T-helper 2 cell (primary cell): ENCODE measurements at places on chromosomes 11 and 22.
A peak's percentile ranks its signal among the peaks of the same experiment; 100 is the strongest.

GRCh38 chr22:20130319-20130718, 1.3 kb upstream of the ZDHHC8 start:
- no peak for DNase-seq

GRCh38 chr11:25920356-25920755, 411.6 kb upstream of the ANO3 start:
- no peak for DNase-seq

- DNase-seq, result no peak
These were observed 82.6 kb upstream of the CSNK2A3 start for GRCh38 chr11:11435635-11436034.

DNA sequence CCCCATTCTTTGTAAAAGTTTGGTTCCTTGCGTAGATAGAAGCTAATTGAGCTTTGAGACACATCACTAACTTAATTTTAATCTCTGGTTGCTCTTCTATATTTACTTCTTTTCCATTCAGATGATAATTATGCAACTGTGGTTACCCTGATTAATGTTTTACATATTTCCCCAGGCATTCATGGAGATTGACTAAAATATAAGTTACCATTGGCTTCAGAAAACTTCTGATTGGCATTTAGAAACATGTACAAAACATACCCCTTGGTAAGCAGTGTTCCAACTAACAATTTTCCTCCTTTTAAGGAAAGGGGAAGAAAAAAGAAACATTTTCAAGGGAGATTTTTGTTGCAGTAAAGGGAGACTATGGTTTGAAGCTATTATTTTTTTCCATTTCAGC, 43.9 kb downstream of the FAT3 start:
- no peak for DNase-seq

GRCh38 chr11:114892381-114893197, 214.3 kb downstream of the NXPE2 start:
- DNase-seq, result no peak

DNA sequence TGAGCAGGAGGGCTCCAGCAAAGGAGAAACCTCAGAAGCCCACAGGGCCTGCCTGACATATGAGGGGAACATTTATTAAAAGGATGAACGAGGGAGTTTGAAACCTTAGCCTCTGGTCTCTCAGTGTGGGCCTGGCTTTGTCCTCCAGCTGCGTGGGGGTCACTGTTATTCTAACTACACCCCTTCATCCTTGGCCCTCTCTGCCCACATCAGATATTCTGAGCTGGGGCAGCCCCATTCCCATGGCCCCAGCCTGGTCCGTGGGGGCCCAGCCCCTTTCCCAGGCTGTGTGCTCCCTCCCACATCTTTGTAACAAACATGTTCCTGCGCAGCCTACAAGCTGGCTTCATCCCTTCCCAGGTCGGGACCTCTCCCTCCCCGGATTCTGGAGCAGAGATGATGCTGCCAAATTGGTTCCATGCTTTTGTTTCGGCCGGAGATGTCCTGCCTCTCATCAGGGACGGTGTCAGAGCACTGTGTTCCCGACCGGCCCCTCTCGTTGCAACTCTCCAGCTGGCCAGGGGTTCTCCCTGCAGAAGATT, 4.0 kb downstream of the FXYD6 start:
- no peak for DNase-seq

DNA sequence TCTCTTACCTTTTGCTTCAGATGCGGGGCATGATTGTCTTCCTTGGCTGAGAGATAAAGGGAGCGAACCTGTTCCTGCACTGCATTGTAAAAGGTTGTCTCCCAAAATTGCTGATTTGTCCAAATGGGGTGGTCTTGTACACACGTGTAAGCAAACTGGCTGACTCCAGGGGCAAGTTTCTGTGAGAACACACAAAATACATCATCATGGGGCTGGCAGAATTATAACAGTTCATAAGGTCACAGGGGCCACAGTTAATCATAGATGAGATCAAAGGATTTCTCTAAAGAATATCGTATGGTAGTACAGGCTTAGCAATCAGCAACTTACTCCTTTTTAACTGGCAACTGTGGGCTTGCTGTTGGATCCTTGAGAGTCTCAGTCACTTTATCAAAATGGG, 194.3 kb downstream of the SWAP70 start:
- no peak for DNase-seq

DNA sequence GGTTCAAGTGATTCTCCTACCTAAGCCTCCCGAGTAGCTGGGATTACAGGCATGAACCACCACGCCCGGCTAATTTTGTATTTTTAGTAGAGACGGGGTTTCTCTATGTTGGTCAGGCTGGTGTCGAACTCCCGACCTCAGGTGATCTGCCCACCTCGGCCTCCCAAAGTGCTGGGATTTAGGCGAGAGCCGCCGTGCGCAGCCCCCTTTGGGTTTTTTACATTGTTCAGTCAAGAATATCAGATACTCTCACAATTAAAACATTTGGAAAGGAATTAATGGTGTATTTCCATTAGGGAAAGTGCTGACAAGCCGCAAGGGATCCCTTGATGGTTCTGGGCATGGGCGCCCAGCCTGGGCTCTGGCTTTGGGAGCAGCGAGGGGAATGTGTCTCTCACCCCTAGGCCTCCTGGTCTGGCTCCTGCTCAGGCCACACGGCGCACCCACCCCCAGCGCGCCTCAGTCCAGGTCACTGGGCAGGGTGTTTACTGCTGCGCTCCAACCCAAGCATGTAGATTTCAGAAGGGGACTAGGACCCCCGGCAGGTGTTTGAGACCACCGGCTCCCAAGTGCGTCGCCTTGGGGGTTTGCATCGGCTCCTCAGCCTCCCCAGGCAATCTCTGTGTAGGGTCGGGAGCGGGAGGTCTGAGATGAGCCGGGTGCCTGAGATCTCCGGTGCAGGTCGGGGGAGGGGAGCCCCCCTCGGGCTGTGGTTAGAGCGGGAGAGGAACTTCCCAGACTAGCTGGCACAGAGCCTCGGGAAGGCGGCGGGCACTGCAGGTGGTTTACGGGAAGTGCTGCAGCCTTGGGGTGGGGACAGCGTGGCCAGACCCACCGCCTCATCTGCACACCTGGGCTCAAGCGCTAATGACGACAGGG, 809 bp upstream of the IRF7 start:
- no peak for DNase-seq

- peak; percentile 95 for DNase-seq
These were observed at the start of gene ARFGAP3 for GRCh38 chr22:42856865-42857704. Gene ARFGAP3 (minus strand): TSS chr22:42857273. CDS start chr22:42857182, 91 bp downstream.

GRCh38 chr11:75627906-75628668, 40.8 kb downstream of the MAP6 start:
- no peak for DNase-seq

DNA sequence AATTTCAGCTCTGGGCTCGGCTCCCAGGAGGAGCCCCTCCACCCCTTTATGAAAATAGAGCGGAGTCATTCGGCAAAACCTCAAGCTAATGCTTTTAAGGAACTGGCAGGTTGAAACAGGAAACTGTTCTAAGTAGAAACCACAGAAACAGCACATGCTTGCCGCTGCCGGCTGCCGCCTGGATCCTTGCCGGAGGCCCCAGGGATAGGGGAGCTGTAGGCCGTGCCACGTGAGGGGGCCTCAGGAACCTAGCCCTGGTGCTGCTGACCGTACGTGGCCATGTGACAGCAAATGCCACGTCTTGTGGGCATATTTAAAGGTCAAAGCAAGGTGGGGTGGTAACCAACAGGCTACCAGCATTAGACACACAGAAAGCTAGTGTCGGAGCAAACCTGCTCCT, 77.9 kb upstream of the TIMP3 start:
- DNase-seq, result no peak

DNA sequence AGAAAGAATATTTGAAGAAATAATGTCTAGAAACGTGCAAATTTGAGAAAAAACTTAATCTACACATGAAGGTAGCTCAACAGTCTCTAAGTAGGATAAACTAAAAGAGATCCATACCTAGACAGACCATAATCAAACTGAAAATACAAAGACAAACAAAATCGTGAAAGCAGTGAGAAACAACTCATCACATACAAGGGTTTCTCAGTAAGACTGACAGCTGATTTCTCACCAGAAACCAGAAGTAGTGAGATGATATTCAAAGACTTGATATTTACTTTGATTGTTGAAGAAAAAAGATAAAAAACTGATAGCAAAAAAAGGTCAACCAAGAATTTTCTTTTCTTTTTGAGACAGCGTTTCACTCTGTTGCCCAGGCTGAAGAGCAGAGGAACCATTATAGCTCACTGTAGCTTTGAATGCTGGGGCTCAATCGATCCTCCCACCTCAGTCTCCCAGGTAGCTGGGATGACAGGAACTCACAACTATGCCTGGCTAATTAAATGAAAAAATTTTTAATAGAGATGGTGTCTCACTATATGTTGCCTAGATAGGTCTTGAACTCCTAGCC, 17.4 kb downstream of the NPAT start:
- DNase-seq, result no peak

- DNase-seq, result no peak
These were observed 50.7 kb downstream of the CD82 start for GRCh38 chr11:44615913-44616791.

DNA sequence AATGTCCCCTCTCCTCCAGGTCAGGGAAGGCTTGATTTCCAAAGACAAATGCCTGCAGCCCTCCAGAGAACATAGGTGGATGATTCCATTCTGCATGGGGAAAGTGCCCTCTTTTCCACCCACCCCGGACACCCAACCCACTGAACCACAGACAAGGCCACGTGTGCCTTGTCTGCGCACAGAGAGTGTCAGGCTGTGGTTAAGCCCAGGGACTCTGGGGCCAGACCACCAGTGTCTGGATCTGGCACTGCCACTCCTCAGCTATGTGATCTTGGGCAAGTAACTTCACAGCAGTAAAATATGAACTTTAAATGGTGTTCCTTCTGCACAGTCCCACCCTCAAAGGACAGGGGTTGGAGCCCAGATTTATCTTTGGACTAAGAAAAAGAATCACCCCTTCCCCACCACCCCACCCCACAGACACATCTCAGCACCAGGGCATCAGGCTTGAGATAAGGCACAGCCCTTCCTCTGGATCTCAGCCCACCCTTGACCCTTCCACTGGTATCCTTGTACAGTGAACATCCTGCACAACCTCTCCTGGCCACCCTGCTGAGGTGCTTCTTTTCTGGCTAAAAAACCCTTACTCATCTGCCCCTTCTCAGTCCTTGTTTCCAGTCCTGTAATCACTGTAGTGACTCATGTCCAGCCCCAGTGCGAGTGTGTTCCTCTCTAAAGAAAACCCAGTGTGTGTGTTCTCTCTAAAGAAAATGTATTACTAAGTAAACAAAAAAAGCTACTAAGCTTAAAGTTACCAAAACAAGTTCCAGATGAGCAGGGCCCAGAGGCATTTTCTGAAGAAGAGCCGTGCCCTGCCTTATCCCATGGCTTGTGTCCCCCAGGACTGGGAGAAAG, 1.9 kb upstream of the PTGDR2 start:
- DNase-seq, result no peak

- no peak for DNase-seq
These were observed 87.9 kb upstream of the SORL1-AS1 start for GRCh38 chr11:121540627-121541026.

GRCh38 chr11:20873054-20873453, 203.7 kb downstream of the NELL1 start:
- no peak for DNase-seq

DNA sequence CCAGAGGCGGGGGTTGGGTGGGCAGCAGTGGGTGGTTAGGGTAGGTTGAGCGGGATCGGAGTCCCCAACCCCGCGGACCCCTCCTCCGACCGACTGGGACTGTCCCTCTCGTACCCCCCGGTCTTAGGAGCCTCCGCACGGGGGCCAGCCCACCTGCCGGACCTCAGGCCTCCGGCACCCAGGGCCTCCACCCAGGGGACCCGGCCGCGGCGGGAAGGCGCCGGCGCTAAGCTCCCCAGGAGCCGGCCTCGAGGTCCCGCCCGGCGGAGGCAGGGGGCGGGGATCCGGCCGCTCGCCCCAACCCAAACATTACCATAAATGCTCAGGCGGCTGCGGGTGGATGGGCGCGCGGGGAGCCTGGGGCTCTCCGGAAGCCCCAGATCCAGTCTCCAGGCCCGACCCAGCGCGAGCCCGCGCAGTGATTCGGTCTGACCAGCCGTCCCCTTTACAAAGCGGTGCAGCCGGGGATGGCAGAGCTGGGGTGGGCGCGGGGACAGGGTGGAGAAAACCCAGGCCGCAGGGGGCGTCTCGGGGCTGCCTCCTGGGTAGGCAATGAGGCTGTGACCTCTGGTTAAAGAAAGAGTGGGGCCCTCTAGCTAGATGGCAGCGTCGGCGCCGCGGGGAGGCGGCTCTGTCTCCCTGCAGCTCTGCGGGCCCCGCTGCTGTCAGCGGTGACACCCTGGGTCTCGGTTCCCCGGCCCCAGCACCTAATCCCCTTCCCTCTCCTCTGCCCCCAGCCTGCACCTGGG, 4.0 kb upstream of the MCAM start:
- peak; percentile 76 for DNase-seq

GRCh38 chr11:117314840-117315239, 1.2 kb downstream of the BACE1 start:
- DNase-seq, result no peak

DNA sequence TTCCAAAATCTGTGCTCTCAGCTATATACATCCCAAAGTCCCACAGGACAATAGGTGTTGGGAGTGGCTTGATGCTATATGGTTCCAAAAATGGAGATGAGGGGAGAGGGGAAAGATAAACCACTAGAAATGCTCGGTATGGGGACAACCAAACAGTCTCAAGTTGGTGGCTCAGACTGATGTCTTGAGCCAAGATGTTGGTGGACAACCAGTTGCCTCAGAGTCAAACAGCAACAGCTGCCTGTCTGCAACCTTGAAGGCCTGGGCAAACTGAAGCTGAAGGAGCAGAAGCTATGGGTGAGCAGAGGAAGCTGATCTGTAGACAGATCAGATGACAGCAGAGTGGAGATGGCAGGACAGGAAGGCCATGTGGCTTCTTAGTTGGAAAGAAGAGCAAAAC, 4.0 kb downstream of the RRP8 start:
- DNase-seq, result no peak

GRCh38 chr11:78714539-78714938, 139.9 kb upstream of the NARS2 start:
- DNase-seq, result no peak

- no peak for DNase-seq
These were observed 18.3 kb upstream of the SHISAL1 start for GRCh38 chr22:44330744-44331660.

- peak; percentile 57 for DNase-seq
These were observed 37.6 kb downstream of the ZNF195 start for GRCh38 chr11:3341298-3341697.

DNA sequence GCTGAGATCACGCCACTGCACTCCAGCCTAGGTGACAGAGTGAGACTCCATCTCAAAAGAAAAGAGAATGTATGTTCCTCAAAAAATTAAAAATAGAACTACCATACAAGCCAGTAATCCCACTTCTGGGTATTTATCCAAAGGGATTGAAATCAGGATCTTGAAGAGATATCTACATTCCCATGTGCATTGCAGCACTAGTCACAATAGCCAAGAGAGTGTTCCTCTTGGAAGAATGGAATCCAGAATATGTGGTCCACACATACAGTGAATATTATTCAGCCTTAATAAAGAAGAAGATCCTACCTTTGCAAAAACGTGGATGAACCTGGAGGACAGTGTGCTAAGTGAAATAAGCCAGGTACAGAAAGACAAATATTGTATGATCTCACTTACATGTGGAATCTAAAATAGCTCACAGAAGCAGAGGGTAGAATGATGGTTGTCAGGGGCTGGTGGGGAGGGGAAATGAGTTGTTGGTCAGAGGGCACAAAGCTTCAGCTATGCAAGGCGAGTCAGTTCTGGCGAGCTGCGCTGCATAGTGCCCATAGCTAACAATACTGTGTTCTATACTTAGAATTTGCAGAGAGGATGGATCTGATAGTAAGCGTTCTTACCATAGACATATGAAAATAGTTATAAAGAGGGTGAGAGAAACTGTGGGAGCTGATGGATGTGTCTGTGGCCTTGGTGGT, 32.1 kb downstream of the GRIK4 start:
- no peak for DNase-seq

- DNase-seq, result no peak
These were observed 7.7 kb downstream of the E2F8 start for GRCh38 chr11:19232910-19233503.

GRCh38 chr11:118167906-118168305, 8.5 kb downstream of the SCN2B start:
- DNase-seq, result no peak
